Prostate gland (tissue), 2 donors: ENCODE measurements at places on chromosomes 7 and 10. TPM values are rescaled to one million over a fixed set of nuclear protein-coding genes. Genes with fewer than 3 reads are reported as not detected.

DNA sequence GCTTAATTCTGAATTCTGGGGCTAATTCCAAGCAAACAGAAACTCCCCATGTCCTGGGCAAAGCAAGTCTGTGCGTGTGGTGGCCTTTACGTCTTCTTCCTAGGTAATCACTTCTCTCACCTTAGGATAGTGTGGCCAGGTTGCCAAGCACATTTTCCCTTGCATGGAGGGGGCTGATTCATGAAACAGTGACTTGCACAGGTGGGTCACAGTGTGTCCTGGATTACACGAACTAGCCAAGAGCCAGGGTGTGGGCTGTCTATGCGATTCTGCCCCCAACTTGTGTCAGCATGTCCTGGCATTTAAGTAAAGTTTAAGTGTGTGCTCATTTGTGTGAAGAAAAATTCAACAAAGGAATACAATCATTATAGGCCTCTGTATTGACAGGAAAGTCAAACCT is 18.5 kb upstream of the SEM1 start:
- no peak for DNase-seq
- H3K36me3 ChIP-seq: no peaks in the 10 kb centered on the region
- no peak overlapping the region for H3K4me3 ChIP-seq
- no peak overlapping the region for H3K27ac ChIP-seq

DNA sequence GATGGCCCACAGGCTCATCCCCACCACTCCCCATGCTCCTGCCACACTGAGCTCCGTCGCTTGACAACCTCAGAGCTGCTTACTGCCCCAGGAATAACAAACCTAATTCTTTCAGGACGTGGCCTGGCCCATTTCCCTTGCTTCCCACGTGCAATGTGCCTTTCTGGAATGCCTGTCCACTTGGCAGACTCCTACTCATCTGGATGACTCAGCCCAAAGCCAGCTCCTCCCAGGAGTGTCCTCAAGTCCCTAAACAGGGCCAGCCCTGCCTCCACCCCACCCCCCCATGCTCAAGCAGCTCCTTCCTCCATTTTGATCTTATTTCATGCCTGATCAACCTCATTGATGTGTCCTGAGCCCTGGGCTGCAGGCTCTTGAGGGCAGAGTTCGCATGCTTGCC is 164.9 kb upstream of the RNF32 start:
- DNase-seq: no peak
- H3K4me1 ChIP-seq: no peaks in the 10 kb centered on the region

DNA sequence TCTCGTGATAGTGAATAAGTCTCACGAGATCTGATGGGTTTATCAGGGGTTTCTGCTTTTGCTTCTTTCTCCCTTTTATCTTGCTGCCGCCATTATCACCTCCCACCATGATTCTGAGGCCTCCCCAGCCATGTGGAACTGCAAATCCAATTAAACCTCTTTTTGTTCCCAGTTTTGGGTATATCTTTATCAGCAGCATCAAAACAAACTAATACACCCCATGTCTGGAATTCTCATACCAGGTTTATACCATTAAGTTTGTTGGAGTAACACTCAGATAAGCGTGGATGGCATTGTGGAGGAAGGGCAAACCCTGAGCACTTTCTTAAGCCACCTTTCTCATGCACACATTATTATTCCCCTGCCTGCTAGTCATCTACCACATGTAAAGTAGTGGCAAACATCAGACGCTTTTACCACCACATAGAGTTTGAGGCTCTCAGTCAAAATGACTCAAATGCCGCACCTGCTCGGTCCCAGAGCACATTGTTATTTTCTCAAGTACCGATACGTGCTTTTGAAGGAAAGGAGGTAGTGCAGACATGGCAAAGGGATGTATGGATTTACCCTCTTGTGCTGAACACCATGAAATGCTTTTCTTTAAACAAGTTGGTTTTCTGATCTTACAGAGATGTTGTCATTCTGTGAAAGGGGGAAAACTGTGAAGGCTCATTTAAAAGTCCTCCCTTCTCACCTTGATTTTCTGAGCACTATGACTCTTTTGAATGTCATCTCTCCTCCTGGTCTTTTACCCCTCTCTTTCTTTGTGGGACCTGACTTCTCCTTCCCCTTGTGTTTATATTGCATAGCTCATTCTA is 429.7 kb downstream of the EXOC4 start:
- H3K36me3 ChIP-seq: no peaks in the 10 kb centered on the region
- DNase-seq: no peak
- H3K4me3 ChIP-seq: no peak overlapping the region
- H3K4me1 ChIP-seq: no peaks in the 10 kb centered on the region

DNA sequence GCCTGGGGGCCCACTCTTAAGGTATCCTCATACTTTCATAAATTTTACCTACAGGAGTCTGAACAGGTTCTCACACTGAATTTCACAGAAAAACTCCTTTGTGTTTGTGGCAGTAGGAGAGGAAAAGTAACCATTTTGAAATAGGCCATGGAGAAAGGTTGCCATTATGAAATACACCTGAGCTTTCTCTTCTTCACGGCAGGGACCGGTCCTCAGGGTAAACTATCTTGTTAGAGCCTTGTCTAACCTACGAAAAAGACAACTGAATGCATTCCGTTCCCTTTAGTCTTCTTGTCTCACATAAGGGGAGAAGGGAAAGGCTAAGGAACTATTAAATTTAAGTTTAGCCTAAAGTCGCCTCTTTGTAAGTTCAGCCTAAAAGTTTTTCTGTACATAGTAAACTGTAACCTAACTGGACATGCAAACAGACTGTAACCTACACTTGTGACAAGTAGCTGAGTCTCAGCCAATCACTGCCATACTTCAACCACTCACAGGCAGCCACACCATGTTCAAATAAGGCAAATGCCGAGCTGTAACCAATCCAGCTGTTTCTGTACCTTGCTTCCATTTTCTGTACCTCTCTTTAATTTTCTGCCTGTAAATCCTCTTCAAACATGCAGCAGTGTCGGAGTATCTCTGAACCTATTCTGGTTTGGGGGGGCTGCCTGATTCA is 14.2 kb upstream of the RNF32 start:
- no peaks in the 10 kb centered on the region for H3K27me3 ChIP-seq
- H3K4me3 ChIP-seq: no peak overlapping the region
- no peaks in the 10 kb centered on the region for H3K4me1 ChIP-seq
- H3K36me3 ChIP-seq: no peaks in the 10 kb centered on the region
- no peak overlapping the region for H3K27ac ChIP-seq
- DNase-seq: no peak

Gene PTER
- 10.4 TPM for total RNA-seq

DNA sequence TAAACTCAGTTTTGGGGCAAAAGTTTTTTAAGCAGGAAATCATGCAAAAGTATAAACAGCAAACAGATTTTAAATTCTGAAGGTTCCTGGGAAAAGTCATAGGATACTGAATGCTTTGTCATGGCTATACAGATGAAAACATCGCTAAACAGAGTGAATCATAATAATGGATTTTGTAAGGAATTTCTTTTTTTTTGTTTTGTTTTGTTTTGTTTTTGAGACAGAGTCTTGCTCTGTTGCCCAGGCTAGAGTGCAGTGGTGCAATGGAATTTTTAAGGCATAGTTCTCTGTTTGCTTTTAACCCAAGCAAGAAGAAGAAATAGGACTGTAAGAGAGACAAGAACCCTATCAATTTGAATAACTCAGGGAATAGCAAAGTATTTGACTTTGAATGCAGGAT is 285.3 kb downstream of the NRG3 start:
- H3K27ac ChIP-seq: no peak overlapping the region
- no peaks in the 10 kb centered on the region for H3K4me1 ChIP-seq
- H3K36me3 ChIP-seq: no peaks in the 10 kb centered on the region
- no peak for DNase-seq

GRCh38 chr7:95690367-95690947 is 81.9 kb upstream of the DYNC1I1 start:
- no peak overlapping the region for H3K4me3 ChIP-seq
- peak overlapping the region; percentile 54 for H3K27ac ChIP-seq
- no peaks in the 10 kb centered on the region for H3K27me3 ChIP-seq
- DNase-seq: no peak
- no peaks in the 10 kb centered on the region for H3K4me1 ChIP-seq

DNA sequence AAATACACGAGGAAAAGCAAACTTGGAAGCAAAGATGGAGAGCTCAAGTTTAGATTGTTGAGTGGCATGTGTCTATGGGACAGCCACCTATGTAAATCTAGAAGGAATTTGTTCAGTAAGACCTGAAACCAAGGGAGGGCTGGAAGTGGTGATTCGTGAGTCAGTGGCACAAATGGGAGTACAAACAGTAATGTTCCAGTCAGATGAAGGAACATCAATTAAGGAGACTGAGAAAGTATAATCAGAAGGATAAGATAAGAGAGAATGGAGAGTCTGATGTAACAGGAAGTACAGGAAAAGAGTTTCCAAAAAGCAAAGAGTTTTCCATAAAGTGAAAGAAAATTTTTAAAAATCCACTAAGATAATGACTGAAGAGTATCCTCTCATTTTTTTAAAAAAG is 544.2 kb downstream of the KIF20B start:
- no peaks in the 10 kb centered on the region for H3K27me3 ChIP-seq
- H3K4me1 ChIP-seq: no peaks in the 10 kb centered on the region
- no peak overlapping the region for H3K27ac ChIP-seq
- H3K36me3 ChIP-seq: no peaks in the 10 kb centered on the region

- no peak for DNase-seq
- H3K4me1 ChIP-seq: no peaks in the 10 kb centered on the region
- no peak overlapping the region for H3K27ac ChIP-seq
- H3K4me3 ChIP-seq: no peak overlapping the region
These were observed 44.5 kb upstream of the LBX1 start for GRCh38 chr10:101273741-101274140.
